ENCODE measurements at places on chromosomes 1 and 21.

- peak; percentile 91 for DNase-seq
Observed at GRCh38 chr1:27864264-27864895, 8.0 kb upstream of the THEMIS2 start.

- no peak for DNase-seq
Observed at GRCh38 chr1:111618961-111619634, 491 bp upstream of the RAP1A start.

DNA sequence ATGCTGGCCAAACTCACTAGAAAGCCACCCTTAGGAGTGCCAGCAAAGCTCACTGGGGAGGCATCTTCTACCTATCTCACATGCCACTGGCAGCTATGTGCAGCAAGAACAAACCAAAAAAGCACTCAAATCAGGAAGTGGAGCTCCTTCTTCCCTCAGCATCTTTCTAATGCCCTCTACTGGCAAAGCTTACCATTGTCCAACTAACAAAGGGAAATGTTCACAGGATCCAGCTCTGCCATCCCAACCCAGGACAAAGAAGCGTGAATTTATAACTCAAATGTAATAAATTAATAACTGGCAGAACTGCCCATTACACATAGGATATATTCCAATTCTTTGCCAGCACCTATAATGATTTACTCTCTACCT, 38.9 kb downstream of the LEPR start:
- peak; percentile 68 for DNase-seq

DNA sequence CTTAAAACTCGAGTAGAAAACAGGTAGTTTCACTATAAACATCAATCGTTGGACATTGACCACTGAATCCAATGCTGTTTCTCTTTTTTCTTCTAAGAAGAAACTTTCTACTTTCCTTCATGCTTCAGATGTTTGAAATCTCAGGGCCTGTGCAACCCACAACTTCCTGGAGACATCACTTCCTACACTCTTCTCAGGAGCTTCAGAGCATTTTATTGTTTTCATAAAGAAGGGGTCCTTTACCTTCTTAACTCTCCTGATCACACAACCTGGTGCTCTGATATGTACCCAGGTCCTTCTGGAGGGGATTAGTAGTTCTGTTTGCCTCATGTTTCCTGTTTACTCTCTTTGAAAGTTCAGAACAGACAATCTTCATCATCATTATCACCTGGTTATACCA, 113.0 kb upstream of the VAV3 start:
- no peak for DNase-seq

DNA sequence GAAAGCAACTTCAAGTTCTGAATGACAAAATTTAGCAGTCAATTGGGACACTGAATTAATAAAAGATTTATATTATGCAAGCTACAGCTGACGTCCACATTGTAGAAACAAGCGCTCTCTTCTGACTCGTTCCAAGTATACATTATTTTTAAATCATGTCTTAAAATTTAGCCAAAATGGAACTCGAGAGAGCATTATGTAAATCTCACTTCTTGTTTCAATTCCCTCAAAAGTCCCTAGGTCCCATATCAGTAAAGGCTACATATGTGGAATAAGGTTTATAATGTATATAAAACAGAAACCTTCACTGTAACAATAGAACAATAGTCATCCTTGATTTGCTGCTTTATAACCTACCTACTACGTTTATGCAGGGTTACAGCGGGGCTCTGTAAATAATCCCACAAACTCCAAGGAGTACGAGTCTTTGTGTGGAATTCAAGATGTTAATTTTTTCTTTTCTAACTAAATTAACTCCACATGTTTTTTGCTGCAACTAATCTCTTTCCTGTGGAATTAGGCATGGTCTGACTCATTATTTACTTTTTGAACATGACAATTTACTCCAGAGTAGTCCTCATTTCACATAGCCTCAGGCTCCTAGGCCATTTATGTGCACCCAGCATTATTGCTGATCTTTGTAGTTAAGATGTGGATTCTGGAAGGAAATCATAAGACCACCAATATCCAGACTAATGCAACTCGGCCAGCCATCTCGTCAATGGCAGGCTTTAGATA, 785.1 kb downstream of the LTN1 start:
- no peak for DNase-seq

GRCh38 chr1:189929501-189930099, 548.1 kb downstream of the BRINP3 start:
- DNase-seq = no peak

DNA sequence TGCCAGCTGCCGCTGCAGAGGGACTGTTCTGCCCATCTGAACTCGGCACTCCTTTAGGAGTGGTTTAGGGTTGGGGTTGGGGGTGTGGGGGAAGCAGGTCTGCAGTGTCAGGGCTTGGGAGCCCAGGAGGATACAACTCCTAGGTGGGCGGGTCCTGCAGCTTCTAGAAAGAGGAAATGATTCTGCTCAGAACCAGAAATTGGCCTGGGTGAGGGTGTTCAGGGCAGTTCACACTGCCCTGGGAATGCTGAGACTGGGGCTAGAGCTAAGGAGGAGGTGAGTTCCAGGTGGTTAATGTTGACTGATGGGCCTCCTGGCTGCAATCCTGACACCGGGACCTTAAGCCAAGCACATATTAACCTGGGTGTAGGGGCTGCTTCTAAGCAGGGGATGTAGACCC, 4.8 kb upstream of the SLC26A9 start:
- peak; percentile 86 for DNase-seq

DNA sequence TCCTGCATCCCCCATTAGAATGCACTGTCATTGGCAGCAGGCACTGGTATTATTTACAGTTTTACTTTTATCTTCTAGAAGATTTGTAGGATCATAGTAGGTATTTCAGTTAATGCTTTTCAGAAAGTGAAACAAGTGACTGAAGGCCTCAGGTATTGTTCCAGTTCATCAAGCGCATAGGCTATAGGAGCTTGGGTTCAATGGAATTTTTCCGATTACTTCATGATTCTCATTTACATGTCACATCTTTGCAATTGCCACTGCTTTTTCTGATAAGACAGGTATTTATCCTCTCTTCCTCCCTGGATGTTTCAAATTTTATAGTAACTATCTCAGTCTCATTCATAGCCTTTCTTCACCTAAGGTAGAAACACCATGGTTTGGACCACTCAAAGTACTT, 161.3 kb downstream of the NTPCR start:
- no peak for DNase-seq

DNA sequence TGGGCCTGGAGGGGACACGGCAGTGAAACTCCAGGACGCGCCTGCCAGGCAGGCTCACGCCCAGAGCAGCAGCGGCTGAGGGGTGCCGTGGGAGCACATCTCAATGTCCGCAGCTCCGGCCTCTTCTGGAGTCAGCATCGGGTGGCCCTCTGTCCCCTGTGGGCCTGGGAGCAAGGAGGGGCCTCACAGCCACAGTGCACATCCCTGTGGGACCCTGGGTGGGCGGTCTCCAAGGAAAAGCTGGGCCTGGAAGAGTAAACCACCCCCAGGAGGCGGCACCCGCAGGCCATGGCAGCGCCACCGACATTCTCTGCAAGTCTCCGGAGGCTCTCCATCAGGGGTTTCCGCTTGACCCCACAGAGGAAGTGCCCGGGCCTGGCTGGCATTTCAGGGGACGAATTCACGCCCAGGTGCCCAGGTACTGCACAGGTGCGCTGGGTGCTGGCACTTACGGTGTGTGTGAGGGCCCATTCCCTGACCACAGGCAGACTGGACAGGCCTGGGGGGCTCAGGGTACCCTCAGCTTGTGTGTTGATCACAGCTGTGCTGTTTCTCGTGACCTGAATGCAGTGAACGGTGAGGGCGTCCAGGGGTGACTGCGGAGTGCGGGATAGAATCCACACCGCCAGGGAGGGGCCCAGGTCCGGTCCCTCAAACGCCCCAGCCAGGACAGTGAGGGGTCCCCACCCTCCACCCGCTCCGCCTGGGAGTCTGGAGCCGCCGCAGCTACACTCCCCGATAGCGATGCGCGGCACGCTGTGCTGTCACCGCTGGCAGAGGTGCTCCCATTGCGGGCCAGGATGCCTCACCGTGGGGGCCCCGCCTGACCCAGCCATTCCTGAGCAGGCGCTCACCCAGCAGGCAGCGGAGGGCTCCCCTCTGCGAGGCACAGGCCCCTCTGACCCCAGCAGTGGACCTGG, 16.6 kb upstream of the RNF223 start:
- DNase-seq = no peak

GRCh38 chr1:119316870-119317416, 51.6 kb upstream of the HAO2 start:
- no peak for DNase-seq

GRCh38 chr21:29873908-29874307, 65.9 kb downstream of the GRIK1 start:
- no peak for DNase-seq

DNA sequence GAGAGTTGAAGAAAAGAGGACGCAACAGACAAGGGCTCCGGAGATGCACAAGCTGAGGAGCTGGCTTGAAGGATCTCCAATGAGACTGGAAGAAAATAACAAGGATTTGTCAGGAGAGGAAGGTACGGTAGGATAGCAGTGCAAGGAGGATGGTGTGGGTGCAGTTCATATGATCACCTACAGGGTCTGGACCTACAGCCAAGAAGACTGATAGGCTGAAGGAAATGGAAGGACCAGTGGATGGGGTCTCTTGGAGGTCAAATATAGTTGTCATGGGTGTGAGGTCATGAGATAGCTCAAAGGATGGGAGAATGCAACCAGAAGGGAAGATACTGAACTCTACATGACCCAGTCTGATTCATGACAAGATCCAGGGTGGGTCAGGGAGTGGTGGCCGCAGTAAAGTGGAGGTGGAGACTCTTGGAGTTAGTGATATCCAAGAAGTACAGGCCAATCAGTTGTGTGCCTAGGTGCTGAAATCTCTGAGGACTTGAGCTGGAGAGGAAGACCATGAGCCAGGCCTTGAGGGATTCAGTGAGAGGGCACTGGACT, 15.3 kb upstream of the KANK4 start:
- no peak for DNase-seq

DNA sequence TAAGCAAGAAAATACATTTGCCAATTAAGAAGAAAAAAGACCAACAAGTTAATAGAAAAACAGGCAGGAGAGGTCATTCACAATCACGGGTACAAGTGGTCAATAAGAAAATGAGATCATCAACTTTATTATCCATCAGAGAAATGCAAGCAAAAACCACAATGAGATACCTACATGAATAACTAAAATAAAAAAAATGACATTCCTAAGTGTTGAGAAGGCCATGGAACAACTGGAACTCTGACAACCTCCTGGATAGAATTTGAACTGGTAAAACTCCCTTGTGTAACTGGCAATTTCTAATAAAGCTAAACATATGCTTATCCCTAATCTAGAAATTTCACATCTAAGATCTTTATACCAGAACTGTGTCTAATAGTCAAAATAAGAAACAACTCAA, 135.4 kb upstream of the BACE2 start:
- no peak for DNase-seq

GRCh38 chr21:14763695-14764064, 217.6 kb upstream of the SAMSN1 start:
- no peak for DNase-seq

GRCh38 chr1:62318756-62319544, at the start of gene KANK4:
Gene KANK4, minus strand, starts transcription at chr1:62319434. Its CDS starts 37,870 bp downstream, at chr1:62281564.
- DNase-seq = peak; percentile 11

DNA sequence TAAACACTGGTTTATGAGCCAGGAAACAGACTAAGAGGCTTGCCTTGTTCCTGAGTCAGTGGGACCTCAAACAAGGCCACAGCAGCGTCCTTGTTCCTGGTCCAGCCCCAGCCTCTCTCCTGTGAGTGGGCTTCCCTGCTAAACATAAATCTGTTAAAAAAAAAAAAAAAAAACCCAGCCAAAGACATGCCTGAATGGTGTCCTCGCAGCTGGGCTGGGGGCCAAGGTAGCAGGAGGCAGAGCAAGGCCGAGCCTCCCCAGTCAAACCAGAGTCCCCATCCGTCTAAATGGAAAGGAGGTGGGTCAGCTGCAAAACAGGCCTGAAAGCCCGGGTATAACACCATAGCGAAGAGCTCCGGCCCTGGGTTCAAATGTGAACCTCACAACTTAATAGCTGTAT, 18.1 kb upstream of the IFFO2 start:
- no peak for DNase-seq

DNA sequence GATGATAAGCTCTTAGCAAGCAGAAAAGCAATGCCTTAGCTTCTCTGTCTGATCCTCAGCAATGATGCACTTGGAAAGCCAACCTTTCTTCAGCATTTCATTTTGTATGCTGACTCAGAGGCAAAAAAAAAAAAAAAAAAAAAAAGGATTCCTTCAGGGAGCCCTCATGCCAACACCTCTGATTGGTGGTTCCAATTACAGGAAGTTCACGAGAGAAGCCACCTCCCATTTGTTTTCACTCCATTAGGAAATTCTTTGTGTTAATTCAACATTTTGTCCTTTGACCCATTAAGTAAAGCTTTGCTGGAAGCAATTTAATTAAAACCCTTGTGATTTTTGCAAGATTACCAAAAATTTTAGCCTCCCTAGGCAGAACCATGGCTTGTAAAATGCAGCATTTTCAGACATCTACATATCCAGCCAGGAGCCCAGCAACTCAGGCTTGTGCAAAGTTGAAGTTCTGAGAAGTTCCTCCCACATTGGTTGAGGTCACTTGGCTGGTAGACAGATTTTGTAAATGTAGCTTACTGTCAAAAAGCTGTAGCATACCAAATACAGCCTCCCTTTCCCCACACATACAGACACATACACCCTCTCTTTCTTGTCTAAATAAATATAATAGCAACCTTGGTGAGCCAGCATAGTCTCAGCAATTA, 27.1 kb upstream of the VTCN1 start:
- peak; percentile 46 for DNase-seq

- DNase-seq = peak; percentile 93
Observed at GRCh38 chr1:7667625-7668218, 103.4 kb upstream of the VAMP3 start.

GRCh38 chr1:56029319-56030003, 549.9 kb downstream of the PLPP3 start:
- no peak for DNase-seq

- no peak for DNase-seq
Observed at GRCh38 chr1:245397771-245398170, 243.0 kb downstream of the KIF26B start.

DNA sequence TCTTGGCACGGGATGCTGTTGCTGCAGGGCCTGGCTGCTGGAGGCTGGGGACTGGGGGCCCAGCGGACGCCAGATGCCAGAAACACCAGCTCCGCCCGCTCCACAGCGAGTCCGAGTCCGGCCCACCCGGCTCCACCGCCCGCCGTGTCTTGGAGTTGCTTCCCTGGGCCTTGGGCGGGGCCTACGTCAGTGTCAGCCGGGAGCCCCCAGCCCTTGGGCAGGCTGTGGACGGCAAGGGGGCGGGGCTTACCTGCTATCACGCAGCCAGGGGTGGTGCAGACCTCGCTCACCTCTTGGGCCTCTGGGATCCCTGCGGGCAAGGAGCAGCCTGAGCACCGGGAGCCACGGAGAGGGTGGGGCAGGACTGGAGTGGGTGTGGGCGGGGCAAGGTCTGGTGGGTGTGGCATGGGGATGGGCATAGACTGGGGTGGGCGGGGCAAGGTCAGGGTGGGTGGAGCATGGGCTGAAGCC, 21.8 kb downstream of the MMEL1 start:
- DNase-seq = no peak
